Activated CD8-positive, alpha-beta memory T cell treated with anti-CD3 and anti-CD28 coated beads, Interleukin-2, amount 50 U/mL, for 4 hours (primary cell): ENCODE measurements at places on chromosomes 12 and 14.

- no peak for DNase-seq
Observed at GRCh38 chr12:82357845-82358199, 365 bp downstream of the CCDC59 start.

- no peak for DNase-seq
Observed at GRCh38 chr14:98489115-98489514, 782.9 kb downstream of the BCL11B start.

DNA sequence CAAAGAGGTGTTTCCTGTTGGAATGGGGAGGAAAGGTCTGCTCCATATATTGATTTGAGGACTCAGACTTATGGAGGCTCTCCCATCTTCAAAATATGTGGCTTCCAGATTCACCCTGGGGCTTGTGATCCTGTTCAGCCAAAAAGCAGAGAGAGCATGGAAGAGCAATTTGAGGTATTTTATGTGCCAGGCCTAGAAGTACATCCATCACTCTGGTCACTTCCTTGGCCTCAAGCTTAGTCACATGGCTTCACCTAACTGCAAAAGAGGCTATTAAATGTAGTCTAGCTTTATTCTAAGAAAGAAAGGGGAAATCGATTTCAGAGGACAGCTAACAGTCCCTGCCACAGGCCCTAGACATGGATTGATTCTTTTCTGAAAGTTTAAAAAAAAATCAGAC is 86.2 kb downstream of the C12orf50 start:
- no peak for DNase-seq

DNA sequence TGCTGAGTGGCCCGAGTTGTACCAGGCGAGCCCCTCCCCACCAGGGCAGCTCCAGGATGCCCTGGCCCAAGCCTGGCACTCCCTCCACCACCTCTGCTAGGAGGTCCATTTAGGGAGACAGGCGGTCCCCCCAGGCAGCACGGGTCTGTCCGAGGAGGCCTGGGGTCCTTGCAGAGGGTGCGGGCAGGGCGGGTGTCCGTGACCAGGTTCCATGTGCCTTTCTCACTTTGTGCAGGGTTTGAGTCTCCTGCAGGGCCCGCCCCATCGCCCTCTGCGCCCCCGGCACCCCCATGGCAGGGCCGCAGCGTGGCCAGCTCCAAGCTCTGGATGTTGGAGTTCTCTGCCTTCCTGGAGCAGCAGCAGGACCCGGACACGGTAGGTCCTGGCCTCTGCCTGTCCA is 56.8 kb upstream of the TSPAN9 start:
- DNase-seq: no peak

GRCh38 chr14:60254176-60254575 is 5.2 kb downstream of the PPM1A start:
- DNase-seq: no peak

DNA sequence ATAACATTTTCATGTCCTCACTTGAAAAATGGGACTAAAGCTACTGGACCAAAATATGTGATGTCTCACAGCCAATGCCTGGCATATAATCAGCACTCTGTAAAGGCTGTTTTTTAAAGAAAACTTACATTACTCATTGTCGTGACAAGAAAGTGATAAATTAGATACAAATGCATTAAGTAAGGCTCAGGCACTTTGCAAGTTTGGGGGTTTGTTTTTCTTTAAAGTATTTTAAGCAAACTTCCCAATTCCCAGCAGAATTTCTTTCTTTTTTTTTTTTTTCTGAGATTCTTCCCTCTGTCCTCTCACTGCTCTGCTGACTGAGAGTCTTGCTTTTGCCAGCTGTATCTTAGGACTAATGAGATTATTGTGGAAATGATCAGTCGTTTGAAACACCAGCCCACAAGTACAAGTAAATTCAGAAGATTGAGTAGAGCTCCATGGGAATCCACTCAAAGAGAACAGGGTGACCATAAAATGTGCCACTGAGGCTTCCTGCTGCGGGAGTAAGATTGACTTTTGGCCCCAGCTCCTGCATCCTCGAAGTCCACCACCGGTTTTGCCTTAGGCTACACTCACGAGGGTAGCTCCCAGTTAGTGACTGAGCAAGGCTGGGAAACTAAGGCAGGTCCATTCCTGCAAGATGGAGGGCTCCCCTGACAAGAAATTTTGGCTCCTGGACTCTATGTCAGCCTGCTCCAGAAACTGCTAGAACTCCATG is 82.8 kb downstream of the TMTC1 start:
- DNase-seq: no peak

DNA sequence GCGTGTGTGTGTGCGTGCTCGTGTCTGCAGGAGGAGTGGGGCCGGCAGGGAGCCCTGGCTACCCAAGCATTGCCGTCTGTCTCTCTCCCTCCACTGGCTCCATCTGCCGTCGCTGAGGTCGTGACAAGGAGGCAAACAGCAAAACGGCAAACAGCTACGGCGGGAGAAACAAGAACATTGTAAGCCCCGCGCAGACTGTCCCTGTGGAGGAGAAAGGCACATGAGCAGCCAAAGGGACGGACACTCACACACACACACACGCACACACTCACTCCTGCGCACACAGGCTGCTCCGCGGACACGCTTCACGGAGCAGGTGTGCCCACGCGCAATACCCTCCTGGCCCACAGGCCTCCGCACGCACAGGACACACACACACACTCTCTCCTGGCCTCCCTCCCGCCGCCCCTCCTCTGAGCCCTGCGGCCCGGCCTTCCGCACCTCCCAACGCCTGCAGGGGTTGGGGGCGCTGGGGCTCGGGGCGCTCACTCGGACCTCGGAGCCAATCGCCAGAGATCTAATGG is 905 bp downstream of the CISTR start:
- no peak for DNase-seq

GRCh38 chr14:64584190-64584589 is 34.4 kb downstream of the PPP1R36 start:
- no peak for DNase-seq

DNA sequence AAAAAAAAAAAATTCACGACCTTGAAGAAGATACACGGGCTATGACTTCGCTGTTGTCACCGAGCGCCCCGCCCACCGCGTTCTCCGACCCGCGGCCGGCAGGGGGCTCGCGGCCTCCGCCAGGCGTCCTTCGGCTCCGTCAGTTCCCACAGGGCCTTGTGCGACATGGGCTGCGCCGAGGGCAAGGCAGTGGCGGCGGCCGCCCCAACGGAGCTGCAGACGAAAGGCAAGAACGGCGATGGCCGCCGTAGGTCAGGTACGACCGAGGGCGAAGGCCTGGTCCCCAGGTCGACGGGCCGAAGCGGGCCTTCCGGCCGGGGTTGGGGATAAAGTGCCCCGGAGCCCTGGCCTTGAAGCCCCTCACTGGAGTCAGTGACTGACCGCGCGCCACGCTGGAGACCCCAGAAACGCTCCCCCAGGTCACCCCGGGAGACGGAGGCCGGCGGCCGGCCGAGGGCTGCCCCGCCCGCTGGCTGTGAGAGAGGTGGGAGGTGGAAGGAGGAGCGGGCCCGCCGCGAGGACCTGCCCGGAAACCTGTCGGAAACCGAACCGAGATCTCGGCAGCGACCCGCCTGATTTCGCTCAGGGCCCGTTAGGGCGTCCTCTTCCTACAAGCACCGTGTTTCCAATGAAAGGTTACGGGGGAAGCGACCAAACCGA is at the start of gene TXNRD1:
Gene TXNRD1 (plus strand): TSS at position 142 of the 660 bp plus-strand sequence. CDS start 24 bp downstream, at position 166.
- peak; percentile 88 for DNase-seq

DNA sequence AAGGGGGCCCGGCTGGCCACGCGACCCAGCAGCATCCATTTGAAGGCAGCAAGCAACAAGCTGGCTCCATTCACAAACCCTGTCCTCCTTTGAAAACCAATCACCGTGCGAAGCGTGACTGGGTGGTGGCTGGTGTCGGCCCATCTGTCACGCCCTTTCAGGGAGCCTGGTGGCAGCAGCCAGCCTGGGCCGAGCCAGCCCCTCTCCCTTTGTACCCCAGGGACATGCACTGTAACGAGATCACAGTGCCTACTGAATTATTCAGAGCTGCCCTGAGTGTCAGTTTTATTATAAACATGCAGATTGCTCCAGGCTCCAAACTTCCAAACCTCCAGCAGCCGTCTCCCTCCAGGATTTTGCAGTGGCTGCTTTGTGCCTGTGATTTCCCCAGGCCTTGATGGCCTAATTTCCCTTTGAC is 22.3 kb upstream of the CTDSP2 start:
- DNase-seq: no peak

GRCh38 chr12:13942826-13943225 is 38.6 kb downstream of the GRIN2B start:
- no peak for DNase-seq

DNA sequence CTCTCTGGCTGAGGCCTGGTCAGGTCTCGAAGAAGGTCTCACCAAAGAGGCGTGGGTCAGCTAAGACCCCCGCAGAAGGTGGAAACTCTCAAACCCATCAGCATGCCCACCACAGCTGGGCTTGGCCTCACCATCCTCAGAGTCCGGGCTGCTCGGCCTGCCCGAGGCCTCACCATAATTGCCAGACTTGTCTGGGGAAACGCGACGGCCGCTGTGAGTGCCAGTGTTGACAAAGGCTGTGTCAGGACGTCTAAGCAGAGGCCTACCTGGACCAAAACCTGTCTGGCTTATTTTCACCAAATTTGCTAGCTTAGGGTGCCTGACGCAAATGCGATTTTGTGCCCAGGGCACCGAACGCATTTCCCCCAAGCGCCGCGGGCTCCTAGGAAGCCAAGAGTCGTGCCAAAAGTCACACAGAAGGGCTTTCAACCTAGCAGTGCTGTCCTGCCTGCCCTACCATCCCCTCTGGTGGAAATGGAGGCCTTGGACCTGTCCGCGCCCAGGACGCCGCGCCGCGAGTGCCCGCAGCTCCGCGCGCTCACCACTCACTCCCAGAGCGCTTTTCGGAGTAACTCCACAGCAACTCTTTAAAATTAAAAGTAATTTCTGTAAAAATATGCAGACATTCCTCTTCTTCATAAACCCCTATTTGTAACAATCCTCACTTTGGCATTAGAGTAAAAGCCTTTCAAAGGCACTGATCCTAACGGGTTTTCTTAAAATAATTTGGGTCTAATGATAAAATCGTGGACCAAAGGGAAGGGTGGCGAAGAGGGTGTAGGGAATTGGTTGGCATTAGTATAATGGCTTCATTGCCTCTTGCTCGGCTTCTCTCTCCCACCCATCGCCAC is 1.2 kb upstream of the ALX1 start:
- no peak for DNase-seq

DNA sequence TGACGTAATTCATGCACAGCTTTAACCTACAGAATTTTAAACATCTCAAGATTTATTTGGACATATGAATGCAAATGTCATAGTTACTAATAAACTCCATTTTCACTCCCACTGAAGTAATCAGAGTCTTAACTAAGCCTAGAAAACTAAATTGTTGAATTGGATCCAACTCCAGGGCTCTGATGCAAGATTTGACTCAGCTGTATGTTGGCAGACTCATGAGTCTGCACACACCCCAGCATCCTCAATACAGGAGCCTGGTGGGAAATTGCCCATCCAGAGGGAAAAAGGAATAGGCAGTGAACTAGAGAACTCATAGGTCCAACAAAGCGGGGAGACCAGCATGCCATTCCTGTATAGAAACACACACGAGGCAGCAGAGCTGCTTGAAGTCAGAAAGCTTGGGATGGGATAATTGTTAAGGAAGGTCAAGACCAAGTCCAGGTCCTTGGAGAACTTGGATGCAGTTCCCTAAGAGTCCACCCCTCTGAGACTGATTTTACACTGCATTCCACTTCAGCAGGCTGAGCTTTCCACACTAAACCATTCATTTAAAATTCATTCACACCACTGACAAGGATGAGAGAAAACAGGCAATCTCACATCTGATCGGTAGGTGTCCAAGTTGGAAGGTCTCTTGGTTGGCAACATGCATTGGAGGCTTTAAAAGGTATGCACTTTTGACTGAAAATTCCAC is 14.4 kb downstream of the TMTC1 start:
- no peak for DNase-seq

- DNase-seq: no peak
Observed at GRCh38 chr12:49451468-49452259, 84.4 kb downstream of the SPATS2 start.

DNA sequence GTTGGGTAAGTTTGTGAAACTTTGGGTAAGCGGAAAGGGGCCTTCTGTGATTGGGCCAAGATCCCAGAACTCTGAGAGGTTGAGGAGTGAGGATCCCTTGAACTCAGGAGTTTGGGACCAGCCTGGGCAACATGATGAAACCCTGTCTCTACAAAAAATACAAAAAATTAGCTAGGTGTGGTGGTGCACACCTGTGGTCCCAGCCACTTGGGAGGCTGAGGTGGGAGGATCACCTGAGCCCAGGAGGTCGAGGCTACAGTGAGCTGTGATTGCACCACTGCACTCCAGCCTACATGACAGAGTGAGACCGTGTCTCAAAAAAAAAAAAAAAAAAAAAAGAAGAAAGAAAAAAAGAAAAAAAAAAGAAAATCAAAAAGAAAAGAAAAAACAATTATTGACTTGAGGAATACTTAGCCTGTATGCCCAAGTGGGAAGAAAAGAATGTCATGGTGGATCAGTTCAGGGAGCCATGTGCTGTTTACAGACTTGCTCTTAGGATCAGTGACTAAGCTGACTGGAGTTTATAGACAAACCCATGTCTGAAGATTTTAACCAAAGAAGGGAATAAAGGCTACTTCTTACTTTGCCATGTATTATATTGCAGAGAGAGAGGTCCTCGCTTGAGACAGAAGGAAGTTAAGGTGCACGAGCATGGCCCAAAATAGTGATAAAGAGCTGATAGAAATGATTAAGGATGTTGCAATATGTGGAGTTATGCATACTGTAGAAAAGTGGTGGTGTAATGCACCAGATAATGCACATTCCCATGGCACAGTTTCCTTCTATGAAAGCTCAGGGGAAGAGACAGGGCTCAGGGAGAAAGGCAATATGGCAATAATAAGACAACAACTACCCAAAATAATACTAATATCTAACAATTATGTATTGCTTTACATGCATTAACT is 881 bp downstream of the HSD17B6 start:
- no peak for DNase-seq

DNA sequence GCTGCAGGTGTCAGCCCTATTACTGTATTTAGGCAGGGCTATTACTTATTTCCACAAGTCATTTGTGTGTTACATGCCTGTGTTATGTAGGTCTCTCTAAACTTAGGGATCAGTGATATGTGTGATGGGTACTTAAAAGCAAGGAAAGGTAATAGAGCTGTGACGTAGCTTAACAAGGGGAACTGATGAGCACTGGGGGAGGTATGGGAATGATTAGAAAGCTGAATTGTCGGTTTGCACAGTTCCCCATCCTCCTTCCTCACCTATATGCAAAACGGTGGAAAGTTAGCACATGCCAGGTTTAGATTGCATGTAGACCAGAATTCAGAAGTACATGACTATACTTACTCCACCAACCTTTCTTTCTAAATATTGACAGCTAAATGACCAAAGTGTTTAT is 494.3 kb upstream of the GARIN6 start:
- no peak for DNase-seq

- DNase-seq: no peak
Observed at GRCh38 chr12:132623072-132623869, 4.7 kb downstream of the P2RX2 start.

GRCh38 chr12:22275843-22276242 is 58.7 kb downstream of the ST8SIA1 start:
- DNase-seq: no peak
